ENCODE measurements at places on chromosomes 12 and 14.

DNA sequence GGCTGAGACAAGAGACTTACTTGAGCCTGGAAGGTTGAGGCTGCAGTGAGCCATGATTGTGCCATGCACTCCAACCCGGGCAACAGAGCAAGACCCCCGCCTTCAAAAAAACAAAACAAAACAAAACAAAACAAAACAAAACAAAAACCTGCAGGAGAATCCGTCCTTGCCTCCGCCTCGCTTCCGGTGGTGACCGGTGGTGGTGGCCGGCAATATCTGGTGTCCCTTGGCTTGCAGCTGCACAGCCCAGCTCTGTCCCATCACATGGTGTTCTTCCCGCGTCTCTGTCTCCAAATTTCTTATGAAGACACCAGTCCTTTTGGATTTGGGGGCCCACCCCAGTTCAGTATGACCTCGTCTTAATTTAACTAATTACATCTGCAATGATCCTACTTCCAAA, 10.0 kb downstream of the SMIM41 start:
- H3K27me3 ChIP-seq = no peaks in the 10 kb centered on the region
- no peaks in the 10 kb centered on the region for H3K36me3 ChIP-seq
- no peak for DNase-seq
- H3K27ac ChIP-seq = no peak overlapping the region
- H3K4me1 ChIP-seq = no peaks in the 10 kb centered on the region

DNA sequence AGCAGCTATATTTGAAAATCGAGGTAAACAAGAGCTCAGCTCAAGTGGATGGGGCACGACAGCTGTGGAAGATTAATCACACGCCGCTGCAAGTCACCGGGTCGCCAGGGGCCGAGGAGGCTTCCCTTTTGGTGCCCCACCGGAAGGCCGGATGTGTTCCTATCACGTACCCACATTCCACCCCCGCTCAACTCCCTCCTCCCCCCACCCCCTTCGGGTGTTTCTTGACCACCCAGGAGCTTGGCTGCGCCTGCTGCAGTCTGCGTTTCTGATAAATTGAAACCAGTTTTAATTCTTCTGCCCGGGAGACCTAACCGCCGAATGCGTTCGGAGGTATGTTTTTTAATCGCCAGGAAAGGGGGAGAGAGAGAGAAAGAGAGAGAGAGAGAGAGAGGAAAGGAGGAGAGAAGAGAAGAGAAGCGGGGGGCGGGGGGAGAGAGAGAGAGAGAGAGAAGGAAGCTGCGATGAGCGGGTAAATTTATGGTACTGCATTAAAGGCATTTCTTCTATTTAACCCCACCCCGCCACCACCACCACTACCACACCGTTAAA, 1.8 kb downstream of the SLC8A3 start:
- H3K4me3 ChIP-seq = peak overlapping the region; percentile 86
- H3K36me3 ChIP-seq = no peaks in the 10 kb centered on the region
- H3K27ac ChIP-seq = no peak overlapping the region
- peaks cover 10% of the 10 kb centered on the region for H3K4me1 ChIP-seq

DNA sequence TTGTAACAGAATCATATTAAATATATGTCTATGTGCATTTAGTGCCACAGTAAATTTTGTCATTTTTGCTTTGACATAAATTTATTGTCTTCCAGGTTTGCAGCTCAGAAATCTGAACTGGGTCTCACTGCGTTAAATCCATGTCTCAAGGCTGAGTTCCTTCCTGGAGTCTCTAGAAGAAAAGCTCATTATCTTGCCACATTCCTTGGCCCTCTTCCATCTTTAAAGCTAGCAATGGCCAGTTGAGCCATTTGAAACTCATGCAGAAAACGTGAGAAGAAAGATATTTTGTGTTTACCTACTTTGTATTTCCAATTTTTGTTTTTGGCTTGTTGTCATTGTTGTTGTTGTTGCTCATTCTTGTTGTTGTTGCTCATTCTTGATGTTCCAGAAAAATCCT, 10.7 kb downstream of the PRH1 start:
- peaks cover 16% of the 10 kb centered on the region for H3K36me3 ChIP-seq
- H3K27me3 ChIP-seq = no peaks in the 10 kb centered on the region
- H3K4me1 ChIP-seq = no peaks in the 10 kb centered on the region
- DNase-seq = no peak

- no peaks in the 10 kb centered on the region for H3K4me1 ChIP-seq
- no peaks in the 10 kb centered on the region for H3K27me3 ChIP-seq
Observed at GRCh38 chr12:50184261-50184660, 17.1 kb upstream of the CERS5 start.

DNA sequence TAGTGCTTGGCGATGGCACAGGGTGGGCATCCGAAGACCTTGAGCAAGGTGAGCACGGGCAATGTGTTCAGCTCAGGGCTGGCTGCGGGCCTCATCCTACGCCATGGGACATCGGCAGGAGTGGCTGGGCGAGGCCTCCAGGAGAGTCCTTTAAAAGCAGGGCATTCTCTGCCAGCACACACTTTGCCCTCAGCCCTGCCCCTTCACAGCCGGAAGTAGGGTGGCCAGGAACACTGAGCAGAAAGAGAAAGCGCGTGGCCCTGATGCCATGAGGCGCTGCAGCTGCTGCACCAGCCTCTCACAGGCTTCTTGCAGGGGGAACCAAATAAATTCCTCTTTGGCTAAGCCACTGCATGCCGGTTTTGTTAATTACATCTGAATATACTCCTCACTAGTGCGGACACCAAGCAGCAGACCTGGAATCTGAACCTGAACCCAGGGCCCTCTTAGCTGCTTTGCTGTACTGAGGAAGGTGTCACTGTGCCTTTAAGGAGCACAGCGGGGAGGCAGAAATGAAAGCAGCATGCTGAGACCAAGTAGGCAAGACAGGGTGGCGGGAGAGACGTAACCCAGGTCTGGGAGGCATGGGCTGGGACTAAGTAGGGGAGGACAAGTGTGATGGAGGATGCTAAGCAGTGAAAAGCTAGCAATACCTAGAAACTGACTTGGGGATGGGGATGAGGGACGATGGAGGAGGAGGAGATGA, 155.2 kb downstream of the TTC7B start:
- no peaks in the 10 kb centered on the region for H3K27me3 ChIP-seq
- 0 out of 2 replicates have a peak, but pooled peaks cover 3% of the 10 kb centered on the region for H3K36me3 ChIP-seq
- no peak for DNase-seq
- no peak overlapping the region for H3K27ac ChIP-seq

GRCh38 chr12:45232756-45233372, 17.0 kb downstream of the ANO6 start:
- DNase-seq = peak; percentile 70
- peaks cover 8% of the 10 kb centered on the region for H3K36me3 ChIP-seq
- peaks cover 17% of the 10 kb centered on the region for H3K4me1 ChIP-seq

DNA sequence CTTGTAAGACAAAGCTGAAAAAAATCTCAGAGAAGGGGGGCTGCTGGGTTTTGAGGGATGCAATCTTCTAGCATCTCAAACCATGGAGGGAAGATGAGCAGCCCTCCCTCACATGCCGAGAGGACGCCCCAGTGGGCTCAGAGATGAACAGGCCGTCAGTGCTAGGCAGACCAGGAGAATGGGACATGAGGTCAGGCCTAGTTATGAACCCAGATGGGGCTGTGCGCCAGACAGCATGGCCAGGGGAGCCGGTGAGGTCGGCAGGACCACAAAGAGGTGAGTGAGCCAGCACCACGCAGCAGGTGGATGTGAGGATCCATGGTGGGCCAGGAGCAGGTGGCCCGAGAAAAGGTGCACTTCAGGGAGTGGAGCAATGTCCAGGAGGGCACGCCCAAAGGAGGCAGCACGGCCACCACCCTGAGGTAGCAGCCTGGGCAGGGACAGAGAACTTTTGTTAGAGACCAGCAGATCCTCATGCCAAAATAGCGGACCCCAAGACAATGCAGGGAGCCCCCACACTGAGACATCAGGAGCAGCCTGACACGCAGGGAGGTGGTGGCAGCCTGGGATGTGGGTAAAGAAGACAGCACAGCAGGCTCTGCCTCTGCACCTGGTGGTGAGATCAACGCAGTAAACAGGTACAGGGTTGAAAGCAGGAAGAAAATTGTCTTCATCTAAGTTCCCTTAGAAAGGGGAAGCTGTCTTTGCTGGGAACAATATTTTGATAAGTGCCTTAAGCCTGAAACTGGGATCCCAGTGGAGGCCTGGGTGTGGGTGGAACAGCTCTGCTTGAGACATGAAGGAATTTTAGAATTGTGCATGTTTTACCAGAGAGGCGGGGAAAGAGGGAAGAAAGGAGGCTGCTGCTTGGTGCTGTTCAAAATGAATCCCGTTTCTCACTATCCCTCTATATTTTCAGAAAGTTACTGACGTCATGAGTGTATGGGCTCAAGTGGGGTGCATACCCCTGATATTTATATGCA, 17.8 kb upstream of the MCRS1 start:
- no peak for DNase-seq
- no peaks in the 10 kb centered on the region for H3K4me1 ChIP-seq
- no peaks in the 10 kb centered on the region for H3K27me3 ChIP-seq
- no peak overlapping the region for H3K27ac ChIP-seq
- peaks cover 6% of the 10 kb centered on the region for H3K36me3 ChIP-seq

DNA sequence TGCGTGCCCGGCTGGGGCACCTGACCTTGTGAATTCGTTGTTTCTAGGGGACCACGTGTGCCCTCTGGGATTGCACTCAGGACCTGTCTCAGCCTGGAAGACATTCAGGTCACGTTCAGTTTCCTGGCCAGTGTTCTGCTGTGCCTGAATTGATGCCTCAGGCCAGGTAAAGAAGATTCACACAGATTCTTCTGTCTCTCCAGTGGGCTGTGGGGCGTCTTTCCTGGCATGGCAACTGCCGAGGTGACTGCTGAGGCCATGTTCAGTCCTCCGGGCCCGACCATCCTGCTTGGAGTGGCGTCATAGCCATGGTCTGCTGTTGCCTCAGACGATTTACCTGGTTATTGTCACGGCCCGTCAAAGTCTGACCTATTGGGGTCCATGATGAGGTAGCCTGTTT, 13.5 kb downstream of the ZNF605 start:
- H3K27me3 ChIP-seq = no peaks in the 10 kb centered on the region

- no peak overlapping the region for H3K27ac ChIP-seq
- peak overlapping the region; percentile 47 for H3K4me3 ChIP-seq
- peak; percentile 93 for DNase-seq
- no peaks in the 10 kb centered on the region for H3K27me3 ChIP-seq
- no peaks in the 10 kb centered on the region for H3K4me1 ChIP-seq
Observed at GRCh38 chr12:49388682-49389386, 21.6 kb downstream of the SPATS2 start.

Measured in H9 (cell line).